ENCODE measurements at places on chromosomes 7 and 10.

DNA sequence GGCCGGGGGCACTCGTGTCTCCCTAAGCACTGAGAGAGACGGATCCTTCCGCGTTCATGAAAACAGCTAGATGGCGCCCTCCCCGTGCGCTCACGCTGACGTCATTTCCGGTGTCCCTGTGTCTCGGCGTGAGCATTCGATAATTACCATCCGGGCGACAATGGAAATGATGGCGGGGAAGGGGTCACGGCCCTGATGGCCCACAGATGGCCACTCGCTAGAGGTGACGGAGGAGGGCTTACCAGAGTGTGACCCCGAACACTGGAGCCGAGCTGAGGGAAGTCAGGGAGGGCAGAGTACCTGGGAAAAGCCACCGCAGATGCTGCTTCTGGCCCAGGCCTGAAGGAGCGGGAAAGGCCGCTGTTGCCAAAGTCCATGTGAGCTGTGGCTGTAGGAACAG is 222.9 kb downstream of the TCERG1L start:
- DNase-seq: no peak

GRCh38 chr7:110974441-110974840 is 116.5 kb upstream of the LRRN3 start:
- no peak for DNase-seq

- DNase-seq: no peak
These were observed 705.2 kb upstream of the IGFBP3 start for GRCh38 chr7:46626261-46626660.

DNA sequence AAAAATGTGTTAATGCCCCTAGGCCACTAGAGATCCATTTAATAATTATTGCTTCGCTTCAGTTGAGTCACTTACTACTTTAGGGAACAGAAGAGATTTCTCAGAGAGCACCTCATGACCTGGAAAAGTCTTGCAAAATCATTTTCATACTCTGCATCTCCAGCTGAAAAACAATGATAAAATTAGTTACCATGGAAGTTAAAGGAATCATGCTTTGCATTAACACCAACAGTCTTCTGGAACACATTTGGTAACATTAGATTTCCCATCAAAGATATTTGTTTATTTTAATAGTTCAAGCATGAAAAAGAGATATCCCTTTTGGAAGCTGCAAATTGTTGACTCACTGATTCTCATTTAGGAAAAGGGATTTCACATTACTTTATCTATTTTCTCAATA is 1.8 kb upstream of the STEAP2 start:
- no peak for DNase-seq

DNA sequence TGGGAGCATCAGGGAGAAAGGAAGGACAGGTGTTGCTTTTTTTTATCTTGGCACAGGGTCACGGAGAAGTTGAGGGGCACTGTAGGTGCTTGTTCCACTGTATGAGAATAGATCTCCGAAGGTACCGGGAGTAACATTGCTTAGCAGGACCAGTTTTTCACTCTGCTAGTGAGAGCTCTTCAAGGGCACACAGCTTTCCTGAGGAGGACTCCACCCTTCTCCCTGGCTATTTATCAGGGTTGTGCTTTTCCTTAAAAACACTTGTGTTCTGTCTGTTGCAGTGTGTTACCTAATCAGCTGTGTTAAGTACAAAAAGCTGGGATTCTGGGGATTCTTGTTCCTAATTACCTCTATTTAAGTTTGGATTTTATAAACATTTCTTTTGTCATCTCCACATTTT is 160.5 kb downstream of the SND1 start:
- DNase-seq: no peak

DNA sequence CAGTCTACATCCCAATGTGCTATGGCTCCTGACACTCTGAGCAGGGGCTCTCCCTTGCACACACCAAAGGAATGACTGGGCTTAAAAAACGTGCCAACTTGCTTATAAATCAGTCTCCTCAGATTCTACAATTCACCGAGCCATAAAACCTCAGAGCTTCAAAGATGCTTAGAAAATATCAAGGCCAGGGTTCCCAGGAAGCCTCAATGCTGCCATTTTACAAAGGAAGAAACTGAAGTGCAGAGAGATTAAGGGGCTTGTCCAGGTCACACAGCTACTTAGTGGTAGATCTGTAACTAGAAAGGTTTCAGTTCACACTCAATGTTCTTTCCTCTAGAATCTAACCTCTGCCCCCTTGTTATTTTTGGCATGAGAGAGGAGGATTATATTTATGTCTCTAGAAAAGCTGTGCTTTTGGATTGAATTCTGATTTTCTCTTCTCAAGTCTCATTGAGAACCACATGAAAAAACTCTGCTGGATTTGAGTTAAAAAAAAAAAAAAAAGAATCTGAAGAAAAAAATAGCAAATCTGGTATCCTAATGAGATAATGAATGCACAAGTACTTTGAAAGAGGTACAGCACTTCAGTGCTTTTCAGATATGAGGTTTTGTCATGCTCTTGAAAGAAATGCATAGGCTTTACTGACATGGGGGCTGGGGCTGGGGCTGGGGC is 22.3 kb upstream of the TSPAN33 start:
- no peak for DNase-seq

DNA sequence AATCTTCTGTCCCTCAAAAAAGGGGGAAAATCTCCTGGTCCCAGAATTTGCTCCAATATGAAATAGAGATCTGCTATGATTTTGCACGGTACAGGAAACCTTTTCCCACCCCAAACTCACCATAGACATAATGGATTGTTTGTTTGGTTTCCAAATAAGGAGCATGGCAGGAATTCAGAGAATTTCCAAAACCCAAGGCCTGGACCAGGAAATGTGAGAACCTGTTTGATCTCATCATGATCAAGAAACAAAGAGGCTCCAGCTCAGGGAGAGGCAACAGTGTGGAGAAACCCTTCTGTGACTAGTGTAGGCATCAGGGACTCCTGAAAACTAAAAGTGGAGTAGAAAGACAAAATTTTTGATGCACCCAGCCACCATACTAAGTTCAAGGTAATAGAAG is 1548.1 kb upstream of the LRRTM3 start:
- no peak for DNase-seq

DNA sequence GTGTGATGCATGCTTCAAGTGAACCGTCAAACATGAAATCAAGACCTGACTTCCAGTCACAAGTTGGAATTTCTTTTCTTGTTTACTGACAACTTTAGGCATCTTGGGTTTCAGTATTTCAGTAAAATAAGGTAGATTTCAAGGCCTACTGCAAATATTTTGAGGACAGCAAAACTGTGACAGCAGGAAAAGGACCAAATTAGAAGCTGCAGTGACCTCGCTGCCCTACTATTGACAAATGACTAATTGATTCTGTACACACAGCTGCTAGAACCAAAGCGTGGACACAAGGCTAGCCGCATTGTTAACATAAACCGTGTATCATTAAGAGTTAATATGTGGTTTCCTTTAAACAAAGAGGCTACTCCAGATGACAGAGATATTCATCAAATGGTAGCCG is 105.7 kb upstream of the SEC61G start:
- no peak for DNase-seq

DNA sequence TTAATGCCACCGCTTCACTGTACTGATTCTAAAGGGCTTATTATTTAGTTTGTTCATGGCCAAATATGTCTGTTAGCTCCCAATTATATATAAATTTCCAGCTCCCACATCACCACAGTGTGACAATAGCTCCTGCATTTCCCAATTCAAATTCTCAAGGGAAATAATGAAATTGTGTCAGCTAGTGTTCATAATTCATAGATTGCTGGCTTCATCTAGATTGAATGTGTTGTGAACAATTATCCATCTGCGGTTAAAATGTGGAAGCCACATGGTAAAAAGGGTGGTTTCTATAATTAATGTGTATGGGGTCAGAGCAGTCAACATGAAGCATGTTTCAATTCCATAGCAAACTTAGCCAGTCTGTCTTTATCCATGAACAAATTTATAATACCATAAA is 154.3 kb downstream of the SEMA3E start:
- no peak for DNase-seq

DNA sequence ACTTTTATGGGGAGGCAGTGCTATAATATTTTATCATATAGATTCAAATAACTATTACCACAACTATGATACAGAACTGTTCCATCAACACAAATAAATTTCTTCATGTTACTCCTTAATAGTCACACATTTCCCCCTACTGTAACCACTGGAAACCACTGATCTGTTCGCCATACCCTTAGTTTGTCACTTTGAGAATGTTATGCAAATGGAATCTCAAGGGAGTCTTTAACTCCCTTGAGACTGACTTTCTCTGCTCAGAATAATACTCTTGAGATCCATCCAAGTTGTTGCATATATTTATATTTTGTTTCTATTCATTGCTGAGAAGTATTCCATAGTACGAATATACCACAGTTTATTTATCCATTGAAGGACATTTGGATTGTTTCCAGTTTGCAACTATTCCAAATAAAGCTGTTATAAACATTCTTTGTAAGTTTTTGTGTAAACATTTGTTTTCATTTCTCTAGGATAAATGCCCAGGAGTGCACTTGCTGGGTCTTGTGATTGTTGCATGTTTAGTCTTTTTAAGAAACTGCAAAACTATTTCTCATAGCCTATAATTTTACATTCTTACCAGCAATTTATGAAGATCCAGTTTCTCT is 19.7 kb upstream of the PON2 start:
- DNase-seq: no peak

DNA sequence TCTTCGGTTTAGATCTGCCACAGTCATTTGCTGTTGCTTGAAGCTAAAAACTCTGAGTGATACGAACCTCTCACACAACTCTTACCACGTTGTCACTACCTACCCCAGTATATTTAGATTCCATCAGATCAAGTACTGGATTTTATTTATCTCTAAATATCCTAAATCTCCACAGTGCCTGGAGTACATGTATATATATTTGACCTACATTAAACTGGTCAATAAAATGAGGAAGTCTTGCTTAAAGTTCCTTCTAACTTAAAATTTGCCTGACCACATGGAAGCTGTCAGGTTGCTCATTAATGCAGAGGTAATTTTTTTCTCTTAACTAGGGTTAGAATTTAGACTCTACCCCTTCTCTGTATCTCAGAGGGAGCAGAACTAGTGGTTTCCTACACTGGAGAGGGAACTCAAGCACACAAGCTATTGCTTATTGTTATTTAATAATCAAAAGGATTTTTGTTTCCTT is 3.1 kb upstream of the MACC1 start:
- no peak for DNase-seq

DNA sequence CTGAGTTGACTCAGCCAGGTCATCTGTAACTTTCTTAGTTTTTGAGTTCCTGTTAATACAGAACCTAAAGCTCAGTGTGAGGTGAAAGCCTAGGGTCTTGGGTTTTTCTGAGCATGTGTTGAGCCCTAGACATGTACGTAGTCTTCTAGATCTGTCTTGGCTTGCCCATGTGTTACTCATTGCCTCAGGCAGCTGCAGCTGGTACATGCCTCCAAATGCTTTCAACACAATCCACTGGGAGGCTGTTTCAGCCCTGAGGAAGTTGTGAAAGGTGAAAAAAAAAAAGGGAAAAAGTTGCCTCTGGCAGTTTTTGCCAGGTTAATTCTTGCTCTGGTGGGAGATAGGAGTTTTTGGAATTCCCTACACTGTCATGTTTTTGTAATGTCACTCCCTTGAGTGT is 134.6 kb downstream of the RNF216 start:
- DNase-seq: no peak

DNA sequence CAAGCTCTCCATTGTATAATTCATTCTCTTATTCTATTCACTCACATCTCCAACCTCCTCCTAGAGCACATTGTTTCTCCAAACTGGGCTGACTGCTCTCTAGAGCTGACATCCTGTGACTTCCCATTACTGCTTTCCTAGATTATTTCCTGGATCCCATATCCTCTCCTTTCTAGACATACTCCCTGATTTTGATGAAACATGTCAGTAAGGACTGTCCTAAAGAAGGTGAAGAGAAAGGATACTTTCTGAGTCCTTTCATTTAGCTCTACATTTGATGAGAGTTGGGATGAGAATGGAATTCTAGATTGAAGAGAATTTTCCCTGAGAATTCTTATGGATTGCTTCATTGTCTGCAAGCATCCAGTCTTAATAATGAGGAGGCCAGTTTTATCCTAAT is 78.8 kb downstream of the CNNM2 start:
- no peak for DNase-seq

DNA sequence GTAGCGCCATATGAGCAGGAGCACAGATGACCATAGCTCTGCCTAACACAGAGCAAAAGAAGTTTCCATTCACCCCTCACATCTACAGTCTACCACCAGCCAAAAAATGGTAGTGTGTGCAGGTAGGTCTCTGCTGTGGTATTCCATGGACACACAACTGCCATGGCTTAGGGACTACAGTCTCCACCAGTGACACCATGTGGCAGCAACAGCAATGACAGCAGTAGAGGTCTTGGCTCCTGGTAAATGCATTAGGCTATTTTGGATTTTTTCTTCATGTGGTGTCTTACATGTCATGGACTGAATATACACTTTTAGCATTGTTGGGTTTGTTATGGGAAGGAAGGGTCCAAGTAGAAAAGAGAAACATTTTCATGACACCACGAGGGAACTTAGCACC is 70.1 kb upstream of the CABCOCO1 start:
- DNase-seq: no peak

GRCh38 chr7:69908454-69908853 is 310.2 kb downstream of the AUTS2 start:
- no peak for DNase-seq

GRCh38 chr7:63900394-63901203 is 98.0 kb upstream of the ZNF722 start:
- DNase-seq: peak; percentile 94

- no peak for DNase-seq
These were observed 111.6 kb upstream of the TBX20 start for GRCh38 chr7:35365523-35365922.

GRCh38 chr7:43351683-43352082 is 231.2 kb upstream of the STK17A start:
- DNase-seq: no peak

- DNase-seq: no peak
These were observed 1.8 kb downstream of the IGFBP3 start for GRCh38 chr7:45919231-45919784.

DNA sequence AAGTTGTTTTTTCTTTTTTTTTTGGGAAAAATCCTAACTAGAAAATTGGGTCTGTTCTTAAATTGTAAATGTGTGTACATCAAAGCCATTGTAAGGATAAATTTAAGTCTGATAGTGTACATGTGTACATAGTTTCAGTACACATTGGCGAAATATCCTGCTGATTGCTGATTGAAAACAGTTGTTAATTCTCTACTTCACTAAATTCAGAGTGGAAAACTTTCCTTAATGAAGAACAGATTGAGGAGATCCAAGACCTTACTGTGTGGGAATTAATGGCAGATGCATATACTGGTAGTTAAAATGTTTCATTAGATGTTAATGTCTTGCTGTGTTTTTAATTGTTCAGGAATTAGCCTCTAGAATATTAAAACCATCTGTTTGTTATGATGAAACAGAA is 506.0 kb downstream of the AUTS2 start:
- no peak for DNase-seq

DNA sequence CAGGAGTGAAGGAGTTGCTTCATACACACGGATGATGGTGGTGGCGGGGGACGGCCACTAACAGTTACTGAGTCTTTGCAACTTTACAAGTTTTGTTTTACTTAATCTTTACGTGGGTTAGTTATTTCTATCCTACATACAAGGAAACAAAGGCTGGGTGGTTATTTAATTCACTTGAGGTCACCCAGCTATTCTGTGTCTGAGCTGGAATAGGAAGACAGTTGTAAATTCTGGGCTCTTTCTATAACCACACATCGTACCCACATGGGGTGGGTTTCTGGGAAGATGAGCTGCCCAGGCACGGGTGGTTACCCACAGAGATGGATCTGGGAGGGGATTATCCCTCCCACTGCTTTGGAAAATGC is 137.9 kb downstream of the ANLN start:
- no peak for DNase-seq

GRCh38 chr7:94634502-94634901 is 21.4 kb downstream of the SGCE start:
- DNase-seq: no peak

Measured in CD4-positive, alpha-beta T cell treated with Interferon alpha-2 for 1 hour (primary cell).